ENCODE measurements at places on chromosomes 7 and 10.

DNA sequence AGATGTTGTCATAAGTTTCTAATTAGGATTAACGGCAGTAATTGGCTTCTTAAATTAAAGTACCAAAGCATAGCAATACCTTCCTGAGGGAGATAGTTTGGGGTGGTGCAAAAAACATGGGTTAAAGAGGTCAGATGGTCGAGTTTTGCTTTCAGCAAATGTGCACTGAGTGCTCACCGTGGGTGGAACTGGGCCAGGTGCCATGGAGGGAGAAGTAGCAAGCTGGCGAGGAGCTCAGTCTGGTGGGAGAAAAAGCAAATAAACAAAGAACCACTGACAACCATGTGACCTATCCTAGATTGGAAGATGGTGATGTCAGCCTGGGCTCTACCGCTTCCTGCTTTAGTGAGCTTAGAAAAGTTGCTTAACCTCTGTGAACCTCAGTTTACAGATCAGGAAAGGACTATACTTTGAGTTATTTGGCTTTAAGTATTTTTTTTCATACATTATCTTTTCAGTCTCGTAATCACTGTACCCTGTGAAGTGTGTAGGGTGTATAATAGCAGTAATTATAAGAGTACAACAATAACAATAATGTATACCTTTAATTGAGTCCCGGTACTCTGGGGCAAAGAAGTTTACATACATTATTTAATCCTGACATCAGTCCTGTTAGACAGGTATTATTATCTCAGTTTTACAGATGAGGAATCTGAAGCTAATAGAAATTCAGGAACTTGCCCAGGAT, 69.0 kb upstream of the PDCD4 start:
- DNase-seq, result peak; percentile 46

GRCh38 chr7:80686576-80686975, 48.1 kb downstream of the CD36 start:
- no peak for DNase-seq

- DNase-seq, result no peak
Observed at GRCh38 chr10:5528989-5529701, 4.4 kb downstream of the CALML3 start.

GRCh38 chr7:27181795-27182275, 3.2 kb downstream of the HOXA11 start:
- no peak for DNase-seq

- DNase-seq, result peak; percentile 68
Observed at GRCh38 chr10:71302874-71303568, 16.0 kb upstream of the SLC29A3 start.

GRCh38 chr7:139767561-139767982, 10.2 kb downstream of the HIPK2 start:
- DNase-seq, result no peak

GRCh38 chr10:123769647-123770046, 103.5 kb downstream of the GPR26 start:
- no peak for DNase-seq

- no peak for DNase-seq
Observed at GRCh38 chr10:61937631-61938351, 36.3 kb downstream of the ARID5B start.

- no peak for DNase-seq
Observed at GRCh38 chr7:157613575-157614322, 276.9 kb downstream of the DNAJB6 start.

DNA sequence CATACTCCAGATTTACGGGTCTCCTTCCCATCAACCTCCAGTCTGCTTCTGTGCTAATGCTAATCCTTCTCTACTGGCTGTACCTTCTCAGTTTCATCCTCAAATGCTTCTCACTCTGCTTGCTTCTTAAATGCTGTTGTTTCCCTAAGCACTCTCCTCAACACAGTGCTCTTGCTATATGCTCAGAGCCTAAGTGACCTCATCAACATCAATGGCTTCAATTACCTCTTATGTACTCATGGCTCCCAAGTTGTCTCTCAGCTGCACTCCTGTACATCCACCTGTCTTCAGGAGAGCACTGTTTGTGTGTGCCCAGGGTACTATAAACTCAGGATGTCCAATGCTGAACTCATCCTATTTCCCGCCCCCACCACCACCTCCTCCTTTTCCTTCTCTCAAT, 22.5 kb downstream of the ELAPOR2 start:
- no peak for DNase-seq

GRCh38 chr10:17059197-17059688, 70.4 kb downstream of the CUBN start:
- no peak for DNase-seq

DNA sequence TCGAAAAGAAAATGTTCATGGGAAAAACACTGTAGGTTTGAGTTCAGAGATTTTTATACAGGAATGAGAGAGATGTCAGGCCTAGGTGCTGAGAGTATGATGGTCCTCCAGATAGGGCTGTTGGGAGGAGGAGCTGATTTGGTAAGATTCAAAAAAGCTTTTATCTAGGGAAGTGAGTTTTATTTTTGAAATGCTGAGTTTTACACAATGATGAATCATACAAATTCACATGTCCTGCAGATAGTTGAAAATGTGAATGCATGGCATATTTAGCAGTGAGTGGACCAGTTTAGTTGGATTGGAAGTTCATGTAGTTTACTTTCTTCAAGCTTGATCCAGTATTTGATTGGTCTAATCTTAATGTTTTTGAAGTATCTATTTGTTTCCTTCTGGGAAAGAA, 154.8 kb downstream of the LRRC4 start:
- no peak for DNase-seq

- DNase-seq, result no peak
Observed at GRCh38 chr10:123550675-123551096, 115.5 kb upstream of the GPR26 start.

- DNase-seq, result no peak
Observed at GRCh38 chr7:20964281-20964918, 177.7 kb upstream of the SP8 start.

DNA sequence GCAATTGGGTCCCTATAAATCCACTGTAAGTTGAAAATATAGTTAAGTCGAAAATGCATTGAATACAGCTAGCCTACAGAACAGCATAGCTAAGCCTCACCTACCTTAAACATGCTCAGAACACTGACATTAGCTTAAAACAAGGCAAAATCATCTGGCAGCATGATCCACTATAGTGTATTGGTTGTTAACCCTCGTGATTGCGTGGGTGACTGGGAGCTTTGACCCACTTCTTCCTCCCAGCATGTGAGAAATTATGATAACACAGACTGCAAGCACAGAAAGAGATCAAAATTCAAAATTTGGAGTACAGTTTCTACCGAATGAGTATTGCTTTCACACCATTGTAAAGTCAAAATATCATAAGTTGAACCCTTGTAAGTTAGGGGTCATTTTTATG, 22.3 kb downstream of the CNTNAP2 start:
- no peak for DNase-seq

GRCh38 chr7:85730012-85730411, 543.2 kb upstream of the SEMA3D start:
- DNase-seq, result no peak

DNA sequence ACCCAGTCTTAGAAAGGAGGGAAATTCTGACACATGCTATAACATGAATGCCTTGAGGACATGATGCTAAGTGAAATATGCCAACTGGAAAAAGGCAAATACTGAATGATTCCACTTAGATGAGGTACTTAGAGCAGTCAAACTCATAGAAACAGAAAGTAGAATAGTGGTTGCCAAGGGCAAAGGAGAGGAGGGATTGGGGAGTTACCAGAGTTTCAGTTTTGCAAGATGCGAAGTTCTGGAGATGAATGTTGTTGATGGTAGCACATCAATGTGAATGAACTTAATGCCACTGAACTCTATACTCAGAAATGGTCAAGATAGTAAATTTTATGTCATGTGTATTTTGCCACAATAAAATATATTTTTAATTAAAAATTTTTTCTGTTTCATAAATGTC, 38.9 kb downstream of the DRGX start:
- DNase-seq, result no peak

- DNase-seq, result no peak
Observed at GRCh38 chr7:99112097-99112496, 31.8 kb downstream of the SMURF1 start.

GRCh38 chr7:21947056-21947455, 1.4 kb upstream of the CDCA7L start:
- DNase-seq, result no peak

- DNase-seq, result no peak
Observed at GRCh38 chr7:150801946-150802771, 1.6 kb downstream of the TMEM176A start.

- DNase-seq, result no peak
Observed at GRCh38 chr7:14309432-14309831, 320.0 kb upstream of the ETV1 start.

DNA sequence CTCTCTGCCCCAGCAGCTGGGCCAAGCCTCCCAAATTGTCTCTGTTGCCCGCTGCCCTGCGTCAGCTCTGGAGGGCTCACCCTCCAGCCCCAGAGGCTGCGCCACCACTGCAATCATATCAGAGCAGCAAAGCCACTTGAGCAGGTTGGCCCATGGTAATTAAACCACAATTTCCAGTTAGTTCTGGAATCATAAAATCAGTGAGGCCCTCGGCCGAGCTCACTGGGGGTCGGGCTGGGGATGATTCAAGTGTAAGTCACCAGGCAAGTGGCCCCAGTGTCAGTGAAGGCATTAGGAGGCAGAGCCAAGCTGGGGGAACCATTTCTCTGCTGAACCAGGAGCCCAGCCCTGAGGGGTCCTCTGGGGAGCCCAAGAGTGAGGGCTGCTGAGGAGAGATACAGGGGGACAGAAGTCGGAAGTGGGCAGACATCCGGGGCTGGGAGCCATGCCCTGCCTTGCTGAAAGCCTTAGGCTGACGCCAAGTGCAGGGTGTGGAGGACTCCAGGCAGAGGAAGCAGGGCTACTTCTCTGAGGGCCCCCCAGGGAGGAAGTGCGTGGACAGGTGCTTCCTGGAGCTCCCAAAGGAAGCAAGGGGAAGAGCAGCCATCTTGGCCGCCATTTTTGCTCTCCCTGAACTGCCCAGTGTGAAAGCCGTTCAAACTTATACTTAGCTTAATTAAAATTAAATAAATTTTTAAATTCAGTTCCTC, 29.5 kb upstream of the SLC29A3 start:
- no peak for DNase-seq

DNA sequence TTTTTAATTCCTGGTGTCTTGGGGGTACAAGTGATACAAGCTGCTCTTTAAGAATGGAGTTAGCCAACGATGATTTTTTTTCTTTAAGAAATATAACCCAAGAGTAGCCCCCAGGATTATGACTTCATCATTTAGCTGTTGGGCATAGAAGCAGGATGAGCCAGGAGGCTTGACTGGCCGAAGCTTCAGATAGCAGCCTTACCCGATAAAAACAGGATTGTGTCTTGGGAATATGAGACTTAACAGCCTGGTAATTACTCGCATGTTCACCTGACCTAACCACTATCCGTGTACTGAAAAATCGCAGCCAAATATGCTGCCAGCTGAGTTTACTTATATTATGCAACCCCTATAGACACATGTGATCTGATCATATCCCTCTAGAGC, 346.0 kb upstream of the BMPER start:
- no peak for DNase-seq

DNA sequence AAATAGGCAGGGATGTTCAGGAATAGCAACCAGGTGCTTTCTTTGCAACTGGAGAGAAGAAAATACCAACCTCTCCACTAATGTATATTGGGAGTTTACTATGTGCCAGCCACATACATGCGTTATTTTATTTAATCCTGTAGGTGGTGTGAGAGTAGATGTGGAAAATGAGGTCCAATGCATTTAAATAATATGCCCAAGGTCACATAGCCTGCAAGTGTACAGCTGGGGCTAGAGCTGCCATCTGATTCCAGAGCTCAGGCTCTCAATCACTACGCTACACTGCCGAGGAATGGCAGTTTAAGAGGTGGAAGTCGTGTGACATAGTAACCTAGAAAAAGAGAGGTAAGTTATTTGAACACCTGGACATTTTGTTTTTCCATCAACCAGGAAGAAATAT, 277.0 kb downstream of the EXOC4 start:
- no peak for DNase-seq

DNA sequence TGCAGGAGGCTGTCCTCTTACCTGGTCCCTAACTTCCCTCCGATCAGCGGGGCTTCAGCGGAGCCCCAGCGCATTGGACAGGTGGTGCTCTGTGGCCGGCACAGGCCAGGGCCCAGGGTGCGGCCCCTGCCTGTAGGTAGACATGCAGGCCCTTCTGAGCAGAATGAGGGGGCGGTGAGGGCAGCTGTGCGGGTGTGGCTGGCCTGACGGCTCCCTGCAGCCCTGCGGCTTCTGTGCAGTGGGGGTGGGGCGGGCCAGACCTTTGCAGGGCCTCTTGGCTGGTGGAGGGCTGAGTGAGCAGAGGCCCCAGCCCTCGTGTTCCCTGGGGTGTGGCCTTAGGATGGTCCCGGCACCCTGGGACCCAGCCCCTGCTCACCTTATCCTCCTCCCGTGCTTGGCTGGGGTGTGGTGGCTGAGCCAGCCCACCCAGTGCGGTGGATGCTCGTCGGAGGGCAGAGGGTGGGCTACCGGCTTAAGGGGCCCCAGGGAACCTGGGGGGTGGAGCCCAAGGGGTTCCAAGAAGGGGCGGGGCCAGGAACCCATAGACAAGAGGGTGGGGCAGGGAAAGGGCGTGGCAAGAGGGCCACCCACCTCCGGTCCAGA, 175.2 kb upstream of the TNRC18 start:
- DNase-seq, result peak; percentile 74
